ENCODE measurements at places on chromosomes 2 and 18. TPM values are rescaled to one million over a fixed set of nuclear protein-coding genes. Genes with fewer than 3 reads are reported as not detected.

The UGT1A8 gene
- total RNA-seq: not detected

The POLE4 gene
- 16.7 TPM for total RNA-seq

The SDC1 gene
- total RNA-seq: 22.0 TPM

The C1GALT1C1L gene
- 0.28 TPM for total RNA-seq

The OSR1 gene
- total RNA-seq: 12.4 TPM

The CCDC141 gene
- not detected for total RNA-seq

The EMILIN2 gene
- total RNA-seq: under 0.01 TPM

The RNF152 gene
- 18.9 TPM for total RNA-seq

The CGREF1 gene
- total RNA-seq: 0.28 TPM

The INHBB gene
- total RNA-seq: 0.28 TPM

The RAMP1 gene
- 19.2 TPM for total RNA-seq

The CFAP65 gene
- total RNA-seq: not detected

The IL1RN gene
- total RNA-seq: not detected

The SPAST gene
- 21.1 TPM for total RNA-seq

The CENPA gene
- total RNA-seq: 7.7 TPM

The FABP1 gene
- total RNA-seq: not detected

The GALNT3 gene
- total RNA-seq: 2.0 TPM

The CD8B2 gene
- total RNA-seq: not detected

The SKA1 gene
- total RNA-seq: 13.9 TPM
